ENCODE measurements at places on chromosomes 2 and 18.

GRCh38 chr2:224309176-224309575, 92.7 kb downstream of the FAM124B start:
- no peak for DNase-seq

DNA sequence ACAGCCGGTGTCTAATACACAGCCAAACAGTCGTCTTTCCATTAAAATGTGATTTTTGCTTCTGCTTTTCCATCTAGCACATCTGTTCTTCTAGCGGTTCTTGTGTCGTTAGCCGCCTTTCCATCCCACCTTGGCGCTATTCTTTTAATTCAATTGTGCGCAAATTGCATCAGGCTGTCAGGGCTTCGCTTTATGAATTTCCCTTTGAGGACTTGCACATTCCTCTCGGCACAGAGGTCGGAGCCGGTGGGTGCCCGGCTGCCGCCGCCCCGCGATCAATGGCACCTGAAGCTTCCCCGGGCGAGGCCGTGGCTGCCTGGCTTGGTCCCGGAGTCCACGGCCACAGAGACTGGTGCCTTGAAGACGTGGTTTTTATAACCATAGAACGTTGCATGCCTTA, 33.9 kb upstream of the TSPYL6 start:
- no peak for DNase-seq

GRCh38 chr18:39302481-39302880, 1736.9 kb upstream of the CELF4 start:
- no peak for DNase-seq

GRCh38 chr2:236644502-236644911, 74.9 kb downstream of the ACKR3 start:
- no peak for DNase-seq

DNA sequence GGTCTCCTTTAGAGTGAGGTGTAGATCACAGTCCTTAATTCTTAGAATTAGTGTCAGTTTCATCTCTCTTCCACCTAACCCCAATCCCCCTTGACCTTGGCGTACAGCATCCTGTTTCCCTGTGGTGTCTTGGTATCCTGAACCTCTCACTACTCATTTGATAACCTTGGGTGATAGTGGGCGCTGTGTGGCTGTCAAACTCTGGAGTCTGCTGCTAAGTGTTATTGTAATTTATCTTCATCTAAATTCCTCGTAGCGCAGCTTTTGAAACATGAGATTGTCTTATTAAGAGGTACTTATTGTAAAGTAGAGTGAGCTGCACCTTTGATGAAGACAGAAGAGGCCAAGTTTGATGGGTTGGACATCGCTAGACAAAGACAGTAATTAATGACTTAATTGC, 222.6 kb upstream of the SPRED2 start:
- DNase-seq: no peak

GRCh38 chr2:32947484-32948143, 861 bp downstream of the LTBP1 start:
- no peak for DNase-seq

DNA sequence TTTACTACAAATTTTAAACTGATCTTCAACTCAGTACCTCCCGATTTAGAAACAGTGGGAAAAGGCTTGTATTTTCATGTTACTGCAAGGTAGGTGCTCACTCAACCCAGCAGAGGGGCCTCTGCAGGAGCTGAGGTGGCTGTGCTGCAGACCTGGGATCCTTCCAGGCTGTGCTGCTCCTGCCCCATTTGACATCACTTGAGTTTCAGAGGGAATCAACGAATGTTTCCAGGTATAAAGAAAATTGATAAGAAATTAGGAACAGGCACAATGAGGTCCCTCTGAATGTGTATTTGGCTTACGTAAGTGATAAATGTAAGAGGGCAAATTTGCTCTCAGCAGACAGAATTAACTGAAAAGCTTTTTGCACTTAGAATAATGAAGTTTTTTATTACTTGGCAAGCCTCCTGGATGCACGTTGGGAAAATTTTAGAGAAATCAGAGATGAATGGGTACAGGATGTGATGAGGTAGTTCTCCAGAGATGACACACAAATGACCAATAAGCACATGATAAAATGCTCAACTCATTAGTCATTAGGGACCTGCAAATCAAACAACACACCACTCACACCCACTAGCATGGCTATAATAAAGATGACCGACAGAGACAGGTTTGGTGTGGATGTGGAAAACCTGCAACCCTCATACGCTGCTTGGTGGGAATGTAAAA, 114.0 kb downstream of the NOL10 start:
- DNase-seq: no peak

- DNase-seq: no peak
These were observed 196.5 kb upstream of the THUMPD2 start for GRCh38 chr2:39975476-39976020.

DNA sequence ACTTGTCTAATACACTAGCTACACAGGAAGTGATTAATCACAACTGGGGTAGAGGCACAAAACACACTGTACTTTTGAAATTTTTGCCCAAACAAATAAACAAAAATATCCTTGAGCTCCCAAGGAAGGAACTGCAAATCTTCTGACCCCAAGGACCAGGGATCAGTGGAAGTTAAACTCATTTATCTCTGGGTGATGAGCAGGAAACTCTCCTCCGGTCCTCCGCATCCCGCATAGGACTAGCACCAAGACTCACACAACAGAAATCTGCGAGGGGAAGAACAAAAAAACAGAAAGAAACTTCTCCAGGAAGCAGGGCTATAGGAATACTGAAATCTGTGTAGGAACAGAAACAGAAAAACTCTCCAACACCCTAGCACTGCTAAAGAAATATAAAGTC, 650.3 kb downstream of the DCDC2C start:
- no peak for DNase-seq

DNA sequence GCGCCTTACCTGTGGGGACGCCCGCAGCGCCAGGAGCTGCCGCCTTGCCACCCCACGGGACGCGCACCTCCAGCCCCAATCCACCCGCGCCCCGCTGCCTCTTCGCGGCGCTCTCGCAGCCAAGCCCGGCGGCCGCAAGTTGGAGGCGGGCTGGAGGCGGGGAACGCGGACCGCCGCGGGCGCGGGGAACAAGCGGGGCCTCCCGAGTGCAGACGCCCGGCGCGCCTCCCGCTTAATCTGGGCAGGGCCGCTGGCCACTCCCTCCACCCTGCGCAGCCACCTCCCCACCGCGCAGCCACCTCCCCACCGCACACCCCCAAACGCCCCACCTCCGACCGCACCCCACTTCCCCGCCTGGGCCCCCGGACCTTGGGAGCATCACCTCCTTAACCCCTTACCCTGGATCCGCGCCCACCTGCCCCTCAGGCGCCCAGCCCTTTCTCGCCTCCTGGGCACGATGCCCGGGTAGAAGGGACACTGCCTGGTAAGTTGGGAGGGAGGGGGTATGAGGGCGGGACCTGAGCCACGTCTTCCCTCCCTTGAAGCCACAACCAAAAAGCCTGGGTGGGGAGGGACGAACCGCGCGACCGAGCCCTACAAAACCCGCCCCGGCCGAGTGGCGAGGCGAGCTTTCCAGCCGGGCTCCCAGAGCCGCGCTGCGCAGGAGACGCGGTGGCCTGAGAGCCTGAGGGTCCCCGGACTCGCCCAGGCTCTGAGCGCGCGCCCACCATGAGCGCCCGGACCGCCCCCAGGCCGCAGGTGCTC, at the start of the genes COL4A3 and COL4A4:
Gene COL4A3 (plus strand): TSS at position 627 of the 765 bp plus-strand sequence. CDS start 103 bp downstream, at position 730.
Gene COL4A4 (minus strand): TSS at position 208 of the 765 bp plus-strand sequence. CDS start 16,722 bp downstream, outside the sequence.
- peak; percentile 64 for DNase-seq

- DNase-seq: no peak
These were observed 802.0 kb downstream of the DCC start for GRCh38 chr18:53142005-53142404.

- peak; percentile 71 for DNase-seq
These were observed 33.6 kb upstream of the RNF149 start for GRCh38 chr2:101341901-101342624.

GRCh38 chr2:224110811-224111210, 71.7 kb upstream of the SERPINE2 start:
- no peak for DNase-seq

DNA sequence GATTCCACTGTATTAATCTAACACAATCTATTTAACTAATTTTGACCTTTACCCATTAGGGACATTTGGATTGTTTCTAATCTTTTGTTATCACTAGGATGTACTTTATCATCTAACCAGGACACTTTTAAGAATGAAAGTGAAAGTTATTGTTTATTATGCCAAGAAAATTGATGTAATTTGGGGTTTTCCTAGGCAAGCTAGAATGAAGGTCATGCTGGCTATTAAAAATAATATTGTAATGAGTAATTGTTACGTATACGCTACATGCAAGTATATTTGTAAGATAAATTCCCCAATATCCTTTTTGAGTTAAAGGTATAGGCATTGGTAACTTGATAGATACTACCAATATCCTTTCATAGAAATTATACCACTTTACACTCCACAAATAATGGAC, 74.6 kb downstream of the COL5A2 start:
- DNase-seq: no peak

GRCh38 chr2:236089271-236090026, 78.7 kb downstream of the GBX2 start:
- no peak for DNase-seq

DNA sequence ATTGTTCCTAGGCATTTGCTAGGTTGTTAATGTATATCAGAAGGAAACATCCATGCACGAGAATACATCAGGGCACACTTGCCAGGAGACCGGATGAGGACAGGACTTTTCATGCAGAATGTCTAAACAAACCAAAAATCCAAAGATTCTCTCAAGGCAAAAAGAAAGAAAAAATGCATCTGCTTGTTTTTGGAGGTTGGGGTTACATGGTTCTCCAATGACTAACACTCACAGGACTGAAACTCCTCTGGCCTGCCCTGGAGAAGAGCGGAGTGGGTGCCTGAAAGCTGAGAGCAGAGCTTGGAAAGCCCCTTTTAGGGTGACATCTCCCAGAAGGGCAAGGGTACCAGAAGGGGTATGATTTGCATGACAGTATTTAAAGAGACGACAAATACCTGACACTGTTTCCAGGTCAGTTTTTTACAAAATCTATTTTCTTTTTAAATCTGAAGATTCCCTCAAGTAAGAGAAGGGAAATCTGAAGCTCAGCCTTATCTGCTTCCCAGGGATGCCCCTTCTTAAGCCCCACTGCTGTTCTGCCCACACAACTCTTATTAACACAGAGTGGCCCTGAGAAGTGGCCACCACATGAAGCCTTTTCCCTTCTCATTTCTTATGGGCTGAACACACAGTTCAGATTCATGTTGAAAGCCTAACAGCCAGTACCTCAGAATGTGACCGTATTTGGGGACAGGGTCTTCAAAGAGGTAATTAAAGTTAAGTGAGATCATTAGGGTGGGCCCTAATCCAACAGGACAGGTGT, 216.4 kb downstream of the STK39 start:
- DNase-seq: no peak

GRCh38 chr2:86455181-86455580, 14.0 kb downstream of the KDM3A start:
- DNase-seq: no peak

GRCh38 chr2:75788902-75789301, 78.2 kb upstream of the GCFC2 start:
- DNase-seq: no peak

- DNase-seq: no peak
These were observed 122.9 kb downstream of the MTCL1 start for GRCh38 chr18:8828300-8828699.

DNA sequence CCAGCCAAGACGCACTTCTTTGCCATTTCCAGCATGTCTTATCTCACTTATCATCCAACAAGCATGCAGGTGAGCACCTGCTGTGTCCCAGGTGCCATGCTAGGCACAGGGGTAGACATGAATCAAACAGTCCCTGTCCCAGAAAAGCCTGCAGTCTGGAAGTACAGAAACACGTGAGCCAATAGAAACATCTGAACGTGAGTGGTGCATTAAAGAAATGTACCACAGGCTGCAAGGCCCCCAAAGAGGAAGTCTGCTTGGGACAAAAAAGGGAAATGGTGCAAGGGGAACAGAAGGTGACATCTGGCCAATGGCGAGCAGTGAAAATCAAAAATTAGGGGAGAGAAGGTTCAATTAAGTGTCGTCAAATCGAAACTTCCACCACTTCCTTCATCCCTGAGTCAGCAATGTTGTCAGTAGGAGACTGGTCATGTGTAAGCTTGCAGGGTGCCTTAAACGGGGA, 17.6 kb upstream of the TMEM247 start:
- DNase-seq: no peak

DNA sequence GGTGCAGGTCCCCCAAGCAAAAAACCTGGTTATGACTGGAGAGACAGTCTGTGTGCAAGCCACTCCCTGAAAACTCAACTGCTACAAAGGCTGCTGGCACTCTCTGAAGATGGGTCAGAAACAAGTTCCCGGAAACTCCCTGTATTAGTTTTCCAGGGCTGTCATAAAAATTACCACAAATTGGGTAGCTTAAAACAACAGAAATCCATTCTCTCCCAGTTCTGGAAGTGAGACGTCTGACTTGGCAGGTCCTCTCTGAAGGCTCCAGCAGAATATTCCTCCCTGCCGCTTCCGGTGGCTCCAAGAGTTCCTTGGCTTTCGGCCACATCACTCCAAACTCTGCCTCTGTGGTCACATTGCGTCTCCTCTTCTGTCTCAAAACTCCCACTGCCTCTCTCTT, 30.1 kb upstream of the SERPINE2 start:
- DNase-seq: no peak

DNA sequence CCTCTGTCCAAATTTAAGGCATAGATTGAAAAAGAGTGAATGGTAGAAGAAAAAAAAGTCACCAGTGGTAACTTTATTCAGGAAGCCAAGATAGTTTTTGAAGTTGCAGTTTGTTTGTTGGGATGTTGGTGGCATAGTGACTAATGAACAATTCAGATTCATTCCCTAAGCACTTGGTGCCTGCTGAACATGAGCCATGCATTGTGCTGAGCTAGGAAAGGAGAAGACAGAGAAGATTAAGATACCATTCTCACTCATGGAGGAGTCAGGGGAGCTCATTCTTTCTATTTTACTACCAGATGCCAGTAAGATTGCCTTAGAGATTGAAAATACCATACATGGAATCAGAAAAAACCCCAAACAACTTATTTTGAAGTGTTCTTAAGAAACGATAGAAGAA, 25.1 kb downstream of the MEIS1 start:
- no peak for DNase-seq

DNA sequence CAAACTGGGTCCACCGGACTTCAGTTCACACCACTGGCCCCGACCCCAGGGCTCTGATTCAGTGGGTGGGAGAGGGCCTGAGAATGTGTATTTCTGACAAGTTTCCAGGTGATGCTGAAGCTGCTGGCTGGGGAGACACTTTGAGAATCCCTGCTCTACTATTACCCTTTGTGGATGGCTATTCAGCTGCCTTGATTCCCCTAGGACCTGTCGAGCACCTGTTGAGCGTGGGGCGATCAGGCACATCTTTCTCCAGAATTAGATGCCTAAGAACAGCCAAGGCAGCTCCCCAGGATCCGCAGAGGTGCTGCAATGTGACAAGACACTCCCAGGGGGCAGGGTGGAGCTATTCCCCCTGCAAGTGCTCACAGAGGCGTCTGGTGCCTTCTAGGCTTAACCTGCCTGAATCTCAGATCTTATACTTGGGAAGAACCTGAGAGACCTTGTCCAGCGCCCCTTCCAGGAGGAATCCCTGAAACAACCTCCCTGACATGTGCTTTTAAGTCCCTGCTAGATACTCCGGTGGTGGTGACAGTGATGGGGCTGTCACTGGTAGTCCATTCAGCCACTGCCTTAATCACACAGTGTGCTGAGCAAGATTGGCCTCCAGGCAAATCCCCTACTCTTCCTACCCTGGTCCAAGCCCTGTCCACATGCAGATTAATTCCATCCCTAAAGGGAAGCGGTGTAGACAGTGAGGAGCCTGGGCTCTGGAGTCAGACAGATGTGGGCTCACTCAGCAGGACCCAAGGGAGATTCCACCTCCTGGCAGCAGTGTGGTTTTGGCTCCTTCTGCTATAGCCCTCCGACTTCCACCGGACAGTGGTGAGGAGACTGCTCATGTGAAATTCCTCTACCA, 43.4 kb upstream of the OTOF start:
- DNase-seq: peak; percentile 50

GRCh38 chr2:188227713-188228112, 64.0 kb upstream of the GULP1 start:
- DNase-seq: no peak
